ENCODE measurements at places on chromosomes 11 and 22.
A peak's percentile ranks its signal among the peaks of the same experiment; 100 is the strongest.

DNA sequence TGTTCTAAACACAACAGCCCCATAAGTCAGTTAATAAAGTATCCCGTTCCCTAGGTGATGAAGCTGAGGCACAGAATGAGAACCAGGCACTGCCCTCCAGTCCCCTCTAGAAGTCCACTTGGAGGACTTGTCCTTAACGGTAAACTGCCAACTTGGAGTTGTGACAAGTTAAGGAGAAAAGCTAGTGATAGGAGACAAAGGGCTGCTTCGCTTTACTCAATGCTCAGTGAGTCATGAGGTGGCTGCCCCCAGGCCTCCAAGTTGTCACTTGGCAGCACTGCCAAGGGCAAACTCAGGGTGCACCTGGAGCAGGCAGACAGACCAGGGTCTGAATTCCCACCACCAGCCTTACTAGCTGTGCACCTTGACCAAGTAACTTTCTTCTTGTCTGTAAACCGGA is 13.5 kb downstream of the SLC43A1 start:
- no peak for DNase-seq

GRCh38 chr11:91295591-91295990 is 929.0 kb upstream of the FAT3 start:
- DNase-seq = no peak

DNA sequence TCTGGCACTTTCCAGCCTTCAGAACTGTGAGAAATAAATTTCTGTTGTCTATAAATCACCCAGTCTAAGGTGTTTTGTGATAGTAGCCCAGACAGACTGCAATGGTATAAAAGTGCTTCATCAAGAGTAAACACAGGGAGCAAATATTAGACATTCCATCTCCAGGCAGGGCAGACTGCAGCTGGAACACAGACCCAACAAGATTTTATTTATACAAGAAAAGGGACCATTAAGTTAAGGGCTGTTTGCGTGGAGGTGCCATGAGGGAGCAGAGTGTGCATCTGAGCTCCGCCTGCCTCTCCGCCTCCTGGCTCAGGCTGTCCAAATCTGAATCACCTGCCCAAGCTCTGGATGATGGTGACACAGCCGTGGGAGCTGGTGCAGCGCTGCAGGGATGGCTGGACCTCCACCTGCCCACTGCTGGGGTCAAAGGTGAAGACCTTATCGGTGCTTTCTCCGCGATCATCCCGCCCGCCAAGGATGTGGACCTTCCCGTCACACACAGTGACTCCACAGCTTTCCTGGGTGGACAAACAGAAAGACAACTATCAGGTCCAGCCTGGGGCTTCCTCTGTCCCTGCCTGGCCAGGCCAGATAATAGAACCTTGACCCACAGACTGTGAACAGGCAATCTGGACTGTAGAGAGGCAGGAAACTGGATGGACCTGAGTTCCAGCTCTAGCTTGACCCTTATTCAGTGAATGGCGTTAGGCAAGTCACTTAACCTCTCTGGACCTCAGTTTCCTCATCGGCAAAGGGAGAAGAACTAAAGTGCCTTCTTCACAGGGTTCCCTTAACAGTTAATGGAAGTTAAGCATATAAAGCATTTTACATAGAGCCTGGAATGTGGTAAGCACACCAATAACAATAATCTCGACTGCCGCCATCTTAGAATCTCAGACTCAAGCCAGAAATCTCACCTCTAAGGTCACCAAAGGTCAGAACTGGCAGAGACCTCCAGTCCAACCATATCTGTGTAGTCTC is 10.5 kb downstream of the KLHL35 start:
- no peak for DNase-seq

DNA sequence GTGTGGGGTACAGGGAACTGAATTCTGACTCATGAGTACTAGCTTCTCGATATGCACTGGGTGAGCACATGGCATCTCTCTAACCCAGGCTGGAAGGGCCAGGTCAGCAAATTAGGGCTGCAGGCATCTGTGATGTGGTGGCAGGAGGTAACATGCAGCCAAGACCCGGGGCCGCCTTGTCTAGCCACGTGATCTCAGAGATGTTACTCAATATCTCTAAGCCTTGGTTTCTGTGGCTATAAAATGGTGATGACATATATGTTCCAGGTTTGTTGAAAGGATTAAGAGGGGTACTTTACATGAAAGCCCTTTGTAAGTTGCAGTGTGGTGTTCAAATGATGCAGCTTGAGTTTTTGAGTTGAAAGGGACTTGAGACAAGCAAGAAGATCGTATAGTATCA is 3.2 kb downstream of the ST14 start:
- DNase-seq = no peak

DNA sequence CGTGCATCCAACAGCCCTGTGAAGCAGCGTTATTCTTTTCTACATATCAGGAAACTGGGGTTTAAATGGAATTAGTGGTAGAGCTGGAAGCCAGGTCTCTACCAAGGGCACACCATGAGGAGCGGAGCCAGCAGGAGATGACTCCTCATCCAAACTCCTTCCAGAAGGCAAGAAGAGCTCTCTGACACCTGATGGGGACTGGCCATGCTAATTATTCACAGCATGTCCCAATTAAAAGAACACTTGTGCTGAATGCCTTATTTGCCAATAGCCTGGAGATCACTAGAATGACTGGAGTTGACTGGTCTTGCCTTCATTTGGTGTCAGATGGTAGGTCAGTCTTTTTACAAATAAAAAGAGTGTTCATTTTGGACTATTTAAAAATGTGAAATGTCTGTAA is 32.9 kb upstream of the SLN start:
- no peak for DNase-seq

GRCh38 chr22:33472462-33473344 is 414.5 kb upstream of the SYN3 start:
- peak; percentile 26 for DNase-seq

GRCh38 chr11:720017-720641 is 14.1 kb downstream of the EPS8L2 start:
- DNase-seq = no peak

DNA sequence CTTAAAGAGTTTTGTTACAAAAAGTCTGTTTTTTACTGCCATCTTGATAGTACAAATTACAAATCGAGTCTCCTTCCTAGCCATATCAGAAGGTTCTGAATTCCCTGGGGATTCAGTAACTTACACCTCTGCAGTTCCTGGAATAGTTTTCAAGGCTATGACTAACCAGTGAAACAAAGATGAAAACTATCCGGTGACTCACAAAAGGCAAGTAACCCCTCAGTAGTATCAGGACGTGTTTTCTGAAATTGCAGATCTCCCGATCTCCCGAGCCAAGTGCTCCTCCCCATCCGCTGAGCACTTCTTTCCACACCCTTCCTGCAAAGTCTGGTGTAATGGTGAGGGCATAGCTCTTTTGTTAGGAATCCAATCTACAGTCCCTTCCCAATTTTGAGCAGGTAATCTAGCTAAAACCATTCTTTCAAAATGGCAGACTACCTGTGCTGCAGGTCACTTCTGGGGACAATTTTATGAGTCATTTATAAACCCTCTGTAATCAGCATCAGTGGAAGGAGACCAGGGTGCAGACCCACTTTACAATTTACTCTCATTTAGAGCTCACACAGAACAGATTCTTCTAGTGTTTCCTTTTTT is 7.7 kb downstream of the E2F8 start:
- peak; percentile 77 for DNase-seq

GRCh38 chr11:124070915-124071622 is 29.9 kb upstream of the OR10G7 start:
- DNase-seq = peak; percentile 86

DNA sequence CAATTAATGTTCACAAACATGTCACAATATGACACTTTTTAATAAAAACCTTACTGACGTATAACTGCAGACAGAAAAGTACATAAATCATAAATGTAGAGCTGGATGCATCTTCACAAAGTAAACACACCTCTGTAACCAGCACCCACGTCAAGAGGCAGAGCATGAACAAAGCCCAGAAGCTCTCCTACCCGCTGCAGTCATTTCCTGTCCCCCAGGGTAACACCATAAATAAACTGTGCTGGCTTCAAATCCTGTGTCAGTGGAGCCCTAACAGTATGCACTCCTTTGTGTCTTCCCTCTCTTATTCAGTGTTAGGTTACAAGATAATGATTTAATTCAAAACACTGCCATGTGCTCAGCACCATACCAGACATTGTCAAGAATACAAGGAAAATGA is 5.7 kb downstream of the SYT13 start:
- no peak for DNase-seq

DNA sequence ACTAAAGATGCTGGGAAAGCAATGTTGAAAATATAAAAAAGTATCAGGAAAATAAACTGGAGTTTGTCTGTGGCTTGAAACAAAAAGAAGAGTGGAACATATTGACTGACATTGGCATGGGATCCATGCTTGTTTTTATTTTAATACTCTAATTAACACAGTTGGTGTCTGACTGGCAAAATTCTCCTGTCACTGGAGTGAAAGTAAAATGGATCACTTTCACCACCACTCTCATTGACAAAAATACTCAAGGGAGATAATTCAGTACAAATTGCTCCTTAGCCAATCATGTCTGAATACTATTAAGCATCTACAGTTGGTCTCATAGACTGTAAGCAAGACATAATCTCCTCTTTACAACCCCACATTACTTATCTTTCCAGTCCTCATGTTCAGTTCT is 101.8 kb downstream of the DCDC1 start:
- DNase-seq = no peak

- no peak for DNase-seq
These were observed 51.7 kb downstream of the ARHGAP42 start for GRCh38 chr11:100738701-100739270.

GRCh38 chr11:67364783-67365722 is 8.3 kb downstream of the CLCF1 start:
- no peak for DNase-seq

DNA sequence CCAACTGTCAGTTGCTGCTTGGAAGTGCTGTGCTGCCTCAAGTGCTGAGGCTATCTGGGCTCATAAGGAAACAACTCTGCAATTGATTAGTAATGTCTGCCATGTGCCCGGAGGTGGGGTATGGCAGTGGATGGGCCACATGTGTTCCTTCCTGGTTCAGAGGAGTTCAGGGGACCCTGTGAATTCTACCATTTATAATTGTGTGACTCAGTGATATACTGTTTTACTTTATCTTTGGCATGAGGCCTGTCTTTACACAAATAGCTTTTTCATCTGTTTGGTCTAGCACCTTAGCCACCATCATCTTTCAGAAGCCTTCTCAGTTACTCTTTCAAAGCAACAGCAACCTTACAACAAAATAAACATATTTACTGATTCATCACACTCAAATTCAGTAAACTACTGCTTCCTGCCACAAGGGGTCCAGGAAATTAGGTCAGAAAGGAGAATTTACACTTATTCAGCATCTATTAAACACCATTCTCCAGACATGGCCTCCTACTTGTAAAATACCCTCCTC is 20.9 kb downstream of the DKK3 start:
- DNase-seq = peak; percentile 61

- DNase-seq = no peak
These were observed 14.5 kb downstream of the OTOG start for GRCh38 chr11:17561526-17561925.

- DNase-seq = no peak
These were observed at the start of gene KLHL22 for GRCh38 chr22:20494978-20495860. KLHL22 (minus strand) TSS chr22:20495795; CDS start chr22:20489211, 6,584 bp downstream.

Measured in astrocyte of the hippocampus (primary cell).